Diencephalon (tissue), 1 donor: ENCODE measurements at places on chromosomes 12 and 14. TPM values are rescaled to one million over a fixed set of nuclear protein-coding genes. Genes with fewer than 3 reads are reported as not detected.

Gene ARMH4
- total RNA-seq = 56.1 TPM

Gene NFKBIA
- total RNA-seq = 42.9 TPM

Gene NIN
- total RNA-seq = 31.8 TPM

Gene FGF23
- not detected for total RNA-seq

Gene TPH2
- total RNA-seq = 2.1 TPM

Gene SPRING1
- total RNA-seq = 48.7 TPM

Gene PNMA1
- total RNA-seq = 145 TPM

Gene CLEC4A
- 1.4 TPM for total RNA-seq

Gene TRPV4
- 0.92 TPM for total RNA-seq

Gene C1S
- total RNA-seq = 13.1 TPM

Gene RDH16
- 0.23 TPM for total RNA-seq

Gene R3HDM2
- 38.5 TPM for total RNA-seq
